Umbilical cord (tissue), 2 donors: ENCODE measurements at places on chromosomes 1 and 21.

DNA sequence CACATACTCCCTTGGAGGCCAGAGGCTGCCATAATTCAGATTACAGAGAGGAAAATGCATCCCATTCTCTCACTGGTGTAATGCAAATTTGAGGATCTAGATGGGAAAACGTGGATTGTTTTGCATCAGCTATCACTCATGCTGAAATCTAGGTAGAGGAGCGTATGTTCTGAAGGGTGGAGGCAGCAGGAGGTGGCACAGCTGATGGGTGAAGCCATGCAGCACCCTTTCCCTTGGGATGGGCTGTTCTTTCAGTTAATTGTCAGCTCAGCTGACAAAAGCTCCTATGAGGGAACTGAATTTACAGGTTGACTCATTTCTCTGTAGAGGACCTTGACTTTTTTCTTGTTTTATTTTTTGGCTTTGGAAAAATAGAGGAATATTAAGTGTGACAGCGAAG, 41.8 kb downstream of the CAMTA1 start:
- DNase-seq = no peak

- no peak for DNase-seq
These were observed 34.6 kb upstream of the CCSAP start for GRCh38 chr1:229377429-229377828.

DNA sequence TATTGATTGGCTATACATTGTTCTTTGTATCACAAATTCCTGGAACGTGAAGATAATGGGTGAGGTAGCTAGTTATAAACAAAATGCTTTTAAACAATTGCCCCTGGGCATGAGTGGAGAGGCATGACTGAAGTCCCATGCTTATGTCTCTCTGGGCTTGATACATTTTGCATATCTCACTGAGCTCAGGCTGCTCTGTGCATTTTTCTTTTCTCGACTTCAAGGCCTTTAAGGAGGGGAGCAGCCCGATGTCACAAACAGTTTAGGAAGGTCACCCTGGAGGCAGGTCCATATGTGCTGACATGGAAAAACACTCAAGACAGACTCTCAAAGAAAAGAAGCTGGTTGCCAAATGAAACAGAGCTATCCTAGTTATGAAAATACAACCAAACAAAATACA, 80.1 kb upstream of the PUM1 start:
- DNase-seq = no peak

DNA sequence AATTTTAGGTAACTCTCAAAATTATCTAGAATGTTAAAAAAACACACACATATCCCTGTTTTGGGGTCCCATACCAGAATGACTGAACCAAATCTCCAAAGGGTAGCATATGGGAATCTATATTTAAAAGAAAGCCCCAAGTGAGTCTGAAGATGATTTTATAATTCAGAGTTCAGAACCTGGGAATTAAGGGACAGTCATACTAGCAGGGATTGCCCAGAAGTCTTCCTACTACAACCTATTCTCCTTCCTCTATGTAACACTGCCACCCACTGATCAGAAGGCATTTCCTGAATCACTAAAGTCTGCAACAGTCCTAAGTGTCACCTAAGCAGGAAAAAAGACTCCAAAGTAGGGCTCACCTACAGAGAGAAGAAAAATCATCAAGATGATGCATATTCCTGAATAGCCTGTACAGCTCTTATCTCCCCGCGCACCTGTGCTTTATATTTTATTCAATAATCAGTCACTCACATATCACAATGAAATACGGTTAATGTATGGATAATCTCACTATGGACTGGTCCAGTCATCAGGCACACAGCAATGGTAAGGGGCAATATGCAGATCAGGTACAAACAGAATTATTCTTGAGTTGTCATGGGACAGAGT, 4.9 kb downstream of the RGS1 start:
- peak; percentile 70 for DNase-seq

- no peak for DNase-seq
These were observed 76.2 kb downstream of the DISC1 start for GRCh38 chr1:231702804-231703203.

GRCh38 chr1:54439550-54440223, 33.5 kb upstream of the SSBP3 start:
- DNase-seq = no peak

DNA sequence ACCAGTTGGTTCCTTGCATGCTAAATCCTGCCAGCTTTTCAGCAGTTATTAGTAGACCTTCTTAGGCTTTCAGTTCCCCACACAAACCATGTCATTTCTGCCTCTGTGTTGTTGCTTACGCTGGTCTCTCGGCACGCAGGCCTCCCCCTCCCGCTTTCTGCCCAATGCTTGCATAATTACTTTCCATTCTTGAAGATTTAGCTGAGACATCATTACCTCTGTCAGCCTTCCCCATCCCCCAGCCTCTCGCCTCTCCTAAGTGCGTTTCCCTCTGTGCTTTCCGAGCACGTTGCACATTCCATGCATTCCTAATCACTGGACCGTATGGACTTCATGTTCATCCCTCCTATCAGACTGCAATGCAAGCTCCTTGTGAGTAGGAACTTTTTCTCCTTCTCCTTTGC, 26.8 kb downstream of the TSHB start:
- peak; percentile 74 for DNase-seq

GRCh38 chr1:150562446-150563339, 13.5 kb downstream of the ADAMTSL4 start:
- peak; percentile 40 for DNase-seq

GRCh38 chr1:84379138-84379916, 19.0 kb upstream of the DNASE2B start:
- peak; percentile 35 for DNase-seq

GRCh38 chr1:57175506-57175905, 209.7 kb upstream of the C8B start:
- no peak for DNase-seq

- peak; percentile 72 for DNase-seq
These were observed 154.0 kb downstream of the TGFB2 start for GRCh38 chr1:218499011-218499691.

DNA sequence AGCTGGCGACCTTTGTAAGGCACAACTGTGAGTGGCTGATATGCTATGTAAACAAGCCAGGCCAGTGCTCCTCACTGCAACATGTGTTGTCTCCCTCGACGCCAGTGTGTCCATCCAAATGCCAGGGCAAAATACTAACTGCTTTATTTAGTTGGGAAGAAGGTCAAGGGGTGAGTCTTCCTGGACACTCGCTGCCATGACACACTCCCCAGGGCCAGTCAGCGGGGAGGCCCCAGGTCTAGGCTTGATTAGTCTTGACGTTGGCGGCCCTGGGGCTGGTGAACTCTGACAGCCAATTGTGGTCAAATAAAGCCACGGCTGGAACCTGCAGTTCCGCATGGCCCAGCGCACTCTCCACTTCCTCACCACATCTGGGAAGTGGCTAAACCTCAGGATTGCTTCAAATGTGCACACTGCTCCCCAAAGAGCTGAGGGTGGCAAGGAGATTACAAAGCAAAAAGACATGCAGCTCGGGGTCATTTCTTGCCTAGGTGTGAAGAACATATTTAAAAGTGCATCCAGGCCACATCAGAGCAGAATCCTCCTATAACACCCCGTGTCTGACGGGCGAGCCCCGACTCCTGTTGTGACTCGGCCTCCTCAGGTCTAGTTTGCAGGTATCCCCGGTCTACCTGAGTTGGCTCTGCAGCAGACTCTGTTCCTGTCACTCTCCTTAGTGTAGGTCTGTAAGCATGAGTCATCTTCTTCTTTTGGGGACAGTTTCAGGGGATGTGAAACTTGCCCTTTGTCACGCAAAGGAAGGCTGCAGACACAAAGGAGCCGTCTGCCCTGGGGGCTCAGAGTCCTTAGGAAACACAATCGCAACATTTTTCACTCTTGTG, 183.5 kb downstream of the RUNX1 start:
- peak; percentile 37 for DNase-seq

DNA sequence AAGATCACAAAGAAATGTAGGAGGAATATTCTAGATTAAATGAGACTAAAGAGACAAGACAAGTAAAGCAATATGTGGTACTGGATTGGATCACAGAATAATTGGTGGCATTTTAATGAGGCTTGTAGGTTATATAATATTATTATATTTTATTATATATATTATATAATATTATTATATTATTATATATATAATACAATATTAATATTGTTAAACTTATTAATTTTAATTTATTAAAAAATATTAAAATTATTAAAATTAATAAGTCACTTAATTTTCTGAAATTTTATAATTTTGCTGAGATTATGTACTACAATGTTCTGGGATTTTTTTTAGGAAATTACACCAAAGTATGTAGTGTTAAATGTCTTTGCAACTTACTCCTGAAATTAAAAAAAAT, 311.9 kb downstream of the COL11A1 start:
- DNase-seq = no peak

DNA sequence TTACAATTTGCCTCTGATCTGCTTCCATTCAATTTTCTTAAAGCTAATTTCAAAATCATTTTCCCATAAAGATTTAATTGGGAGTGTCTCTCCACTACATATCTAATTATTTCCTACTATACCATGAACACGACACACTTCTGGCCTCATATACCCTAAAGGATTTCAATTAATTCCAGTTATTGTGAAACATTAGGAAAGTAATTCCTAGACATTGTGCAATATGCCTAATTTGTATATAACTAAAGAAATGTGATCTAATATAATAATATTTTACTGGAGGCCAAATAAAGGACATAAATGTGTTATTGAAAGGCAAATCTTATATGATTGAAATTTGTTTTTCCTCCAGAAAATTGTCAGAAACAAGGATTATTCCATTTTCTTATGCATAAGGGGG, 727.2 kb upstream of the ADGRL2 start:
- DNase-seq = no peak

DNA sequence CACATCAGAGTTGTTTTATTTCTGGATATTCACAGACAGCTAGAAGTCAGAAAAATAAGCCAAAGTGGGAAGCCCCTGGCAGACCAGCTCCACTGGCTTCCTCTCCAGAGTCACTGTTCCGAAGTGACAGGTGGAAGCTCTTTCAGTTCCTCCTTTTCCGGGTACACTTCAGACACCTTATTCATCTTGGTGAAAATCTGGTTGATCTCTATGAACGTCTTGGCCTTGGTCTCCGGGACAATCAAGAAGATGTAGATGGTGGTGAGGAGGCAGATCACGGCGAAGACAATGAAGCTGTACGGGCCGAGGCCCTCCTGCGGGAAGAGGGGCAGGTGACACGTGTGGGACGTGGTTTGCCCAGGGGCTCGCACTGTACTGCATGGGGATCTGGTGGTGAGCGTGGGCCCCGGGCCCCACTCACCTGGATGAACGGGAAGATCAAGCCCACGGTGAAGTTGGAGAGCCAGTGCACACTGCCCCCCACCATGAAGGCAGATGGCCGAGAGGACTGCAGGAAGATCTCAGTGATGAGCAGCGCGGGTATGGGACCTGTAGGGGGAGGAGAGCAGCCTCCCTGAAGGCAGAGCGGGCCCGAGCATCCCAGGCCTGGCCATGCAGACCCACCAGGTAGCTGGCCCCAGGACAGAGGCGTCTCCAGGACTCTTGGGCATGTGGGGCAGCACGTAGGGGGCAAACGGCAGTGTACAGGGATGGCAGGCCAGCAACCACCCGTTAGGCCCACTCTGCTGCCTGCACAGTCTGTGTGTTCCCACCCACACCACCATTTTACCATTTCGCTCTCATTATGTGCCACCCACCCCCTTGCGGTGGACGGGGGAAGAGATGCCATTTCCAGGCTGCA, 11.5 kb upstream of the SLC2A7 start:
- no peak for DNase-seq

GRCh38 chr1:158200527-158200926, 19.8 kb downstream of the CD1D start:
- DNase-seq = no peak
